Activated effector memory CD4-positive, alpha-beta T cell treated with Interleukin-2 at 50 U/mL for 16 hours (primary cell): ENCODE measurements at places on chromosomes 5 and 9.

DNA sequence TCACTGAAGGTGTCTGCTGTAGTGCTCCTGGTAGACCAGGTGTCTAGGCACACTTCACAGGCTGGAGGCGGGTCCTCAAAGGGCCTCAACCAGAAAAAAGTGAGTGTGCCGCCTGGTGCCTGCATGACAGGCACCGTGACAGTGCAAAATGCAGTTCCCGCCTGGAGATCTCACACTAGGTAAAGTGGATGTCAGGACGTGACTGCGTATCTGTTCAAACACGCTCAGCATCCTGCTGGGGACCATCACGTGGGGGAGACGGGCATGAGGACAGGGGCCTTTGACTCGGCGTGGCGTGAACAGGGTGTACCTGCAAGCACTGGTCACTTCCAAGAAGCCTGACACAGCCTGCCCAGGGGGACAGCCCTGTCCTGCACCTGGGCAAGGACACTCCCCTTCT lies 32.3 kb upstream of the NTNG2 start:
- DNase-seq: no peak

DNA sequence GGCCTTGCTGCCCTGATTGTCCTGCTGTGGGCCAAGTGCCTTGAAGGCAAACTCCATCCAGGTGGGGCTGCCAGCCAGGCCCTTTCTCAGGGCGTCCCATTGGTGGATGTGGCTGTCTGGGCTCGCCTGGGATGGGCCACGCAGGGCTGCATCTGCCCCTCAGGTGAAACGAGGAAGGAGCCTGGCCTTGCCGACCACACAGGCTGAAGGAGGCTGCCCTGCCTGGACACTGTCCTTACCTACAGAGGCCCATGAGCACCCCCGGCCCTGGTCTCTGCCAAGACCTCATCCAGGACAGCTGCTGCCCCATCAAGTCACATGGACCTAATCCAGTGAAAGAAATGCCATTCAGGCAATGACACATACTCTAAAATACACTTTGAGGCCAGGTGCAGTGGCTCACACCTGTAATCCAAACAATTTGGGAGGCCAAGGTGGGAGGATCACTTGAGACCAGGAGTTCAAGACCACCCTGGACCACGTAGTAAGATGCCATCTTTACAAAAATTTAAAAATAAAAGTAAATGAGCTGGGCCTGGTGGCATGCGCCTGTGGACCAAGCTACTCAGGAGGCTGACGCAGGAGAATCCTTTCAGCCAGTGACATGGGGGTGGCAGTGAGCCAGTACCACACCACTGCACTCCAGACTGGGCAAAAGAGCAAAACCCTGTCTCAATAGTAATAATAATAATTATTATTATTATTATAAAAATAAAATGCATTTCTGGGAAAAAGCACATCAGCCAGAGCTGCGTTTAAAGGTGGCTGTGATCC lies 33.9 kb downstream of the PNPLA7 start:
- no peak for DNase-seq

DNA sequence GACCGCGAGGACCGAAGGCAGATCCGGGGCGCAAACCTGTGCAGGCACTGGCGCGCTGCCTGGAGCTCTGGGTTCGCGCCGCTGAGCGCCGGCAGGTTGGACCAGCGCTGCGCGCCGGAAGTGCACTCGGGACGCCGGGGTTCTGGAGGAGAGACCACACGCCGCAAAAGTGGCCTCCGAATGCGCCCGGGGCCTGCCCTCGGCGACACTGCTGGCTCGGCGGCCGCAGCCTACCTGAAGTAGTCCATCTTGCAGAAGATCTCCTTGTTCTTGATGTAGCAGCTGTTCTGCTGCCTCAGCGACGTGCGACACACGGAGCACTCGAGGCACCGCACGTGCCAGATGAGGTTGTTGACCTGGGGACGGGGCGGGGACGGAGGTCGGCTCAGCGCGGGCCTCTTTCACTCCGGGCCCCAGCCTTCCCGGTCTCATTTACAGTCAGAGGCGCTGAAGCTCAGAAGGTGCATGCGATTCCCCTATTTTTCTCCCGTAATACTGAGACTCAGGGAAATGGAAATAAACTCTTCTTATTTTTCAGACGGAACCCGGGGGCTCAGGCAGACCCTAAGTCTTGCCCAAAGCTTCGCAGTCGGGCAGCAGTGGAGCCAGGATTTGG lies 2.5 kb downstream of the LHX6 start:
- no peak for DNase-seq

- no peak for DNase-seq
These were observed 109.5 kb downstream of the C9orf50 start for GRCh38 chr9:129511285-129511900.

- no peak for DNase-seq
These were observed 373.3 kb upstream of the FAM174A start for GRCh38 chr5:100161868-100162267.

DNA sequence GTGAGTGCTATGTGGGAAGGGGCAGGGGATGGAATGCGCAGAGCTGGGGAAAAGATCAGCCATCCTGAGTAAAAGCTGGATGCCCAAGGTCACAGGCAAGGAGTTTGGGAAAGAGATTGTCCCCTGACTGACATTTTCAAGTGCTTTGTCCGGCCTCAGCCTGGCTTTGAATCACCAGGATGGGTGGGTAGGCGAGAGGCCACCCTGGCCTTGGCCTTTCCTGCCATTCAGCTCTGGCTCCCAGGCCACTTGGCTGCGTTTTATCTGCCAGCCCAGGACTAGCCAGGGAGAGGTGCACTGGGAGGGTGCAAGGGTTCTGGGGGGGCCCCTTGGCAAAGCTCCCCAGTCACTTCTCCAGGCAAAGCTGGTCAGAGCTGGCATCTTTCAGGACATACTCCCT lies 37.4 kb upstream of the SYNPO start:
- no peak for DNase-seq

- no peak for DNase-seq
These were observed 260.5 kb downstream of the COX7C start for GRCh38 chr5:86878250-86878649.

GRCh38 chr5:147160902-147161700 lies 73.7 kb upstream of the STK32A start:
- no peak for DNase-seq
